Renal pelvis (tissue), 12 donors: ENCODE measurements at places on chromosomes 5 and 9. TPM values are rescaled to one million over a fixed set of nuclear protein-coding genes. Genes with fewer than 3 reads are reported as not detected.

CYFIP2 gene
- polyA plus RNA-seq: 128 TPM

DNA sequence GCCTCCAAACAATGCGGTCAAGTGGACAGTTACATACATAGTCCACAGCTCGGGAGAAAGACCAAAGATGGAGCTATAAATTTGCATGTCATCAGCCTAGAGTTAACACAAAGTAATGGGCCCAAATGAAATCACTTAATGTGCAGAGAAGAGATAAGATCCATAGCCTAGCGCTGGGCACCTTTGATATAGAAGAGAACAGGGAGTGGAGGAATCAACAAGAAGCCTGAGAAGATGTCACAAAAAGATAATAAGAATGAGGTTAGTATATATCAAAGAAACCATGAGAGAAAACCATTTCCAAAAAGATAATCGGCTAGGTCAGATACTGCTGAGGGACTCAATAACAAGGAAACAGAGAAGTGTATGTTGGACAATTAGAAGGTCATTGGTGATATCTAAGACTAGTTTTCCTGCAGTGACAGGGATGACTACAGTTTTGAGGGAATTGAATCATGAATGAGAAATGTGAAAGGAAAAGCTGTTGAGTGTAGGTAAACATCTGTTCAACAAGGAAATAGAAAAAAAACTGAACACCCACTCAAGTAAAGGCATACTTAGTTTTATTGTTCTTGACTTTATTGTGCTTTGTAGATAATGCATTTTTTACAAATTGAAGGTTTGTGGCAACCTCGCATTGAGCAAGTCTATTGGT, 68.7 kb upstream of the CDH6 start:
- DNase-seq: no peak

KIAA0825 gene
- polyA plus RNA-seq: 3.7 TPM

IFNB1 gene
- not detected for polyA plus RNA-seq

DNA sequence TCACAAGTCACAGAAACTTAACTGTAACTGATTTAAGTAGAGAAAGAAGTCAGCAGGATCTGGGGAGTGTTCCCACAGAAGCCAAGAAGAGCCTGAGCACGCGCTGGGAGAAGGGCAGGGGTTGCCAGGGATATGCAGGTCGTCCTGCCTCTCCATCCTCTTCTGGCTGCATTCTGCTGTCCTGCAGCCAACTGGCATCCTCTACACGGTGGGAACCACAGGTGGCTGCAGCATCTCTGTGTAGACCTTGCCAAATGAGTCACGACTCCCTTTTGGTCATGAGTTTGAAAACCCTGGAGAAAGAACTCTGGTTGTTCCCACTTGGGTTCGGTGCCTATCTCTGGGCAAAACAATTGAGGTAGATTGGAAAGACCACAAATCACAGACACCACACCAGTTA, 38.4 kb upstream of the PCA3 start:
- no peak for DNase-seq

- no peak for DNase-seq
These were observed 53.5 kb upstream of the MCCC2 start for GRCh38 chr5:71533615-71534014.

DNA sequence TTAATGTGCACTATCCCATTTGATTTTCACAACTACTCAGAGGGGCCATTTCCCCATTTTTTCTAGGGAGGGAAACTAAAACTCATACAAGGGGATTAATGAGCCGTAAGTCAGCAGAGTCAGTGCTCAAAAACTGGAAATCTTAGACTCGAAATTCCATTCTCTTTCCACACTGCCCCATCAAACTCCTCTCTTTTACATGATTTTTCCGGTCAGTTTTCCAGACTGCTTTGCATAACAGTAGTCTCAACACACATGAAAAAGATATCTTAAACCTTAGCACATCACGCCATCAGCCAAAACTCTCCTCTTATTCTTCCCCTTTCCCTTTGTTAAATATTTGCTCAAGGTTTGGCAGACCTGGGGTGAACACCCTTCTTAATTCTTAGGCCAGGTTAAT, 332.0 kb downstream of the RFX3 start:
- peak; percentile 26 for DNase-seq

DNA sequence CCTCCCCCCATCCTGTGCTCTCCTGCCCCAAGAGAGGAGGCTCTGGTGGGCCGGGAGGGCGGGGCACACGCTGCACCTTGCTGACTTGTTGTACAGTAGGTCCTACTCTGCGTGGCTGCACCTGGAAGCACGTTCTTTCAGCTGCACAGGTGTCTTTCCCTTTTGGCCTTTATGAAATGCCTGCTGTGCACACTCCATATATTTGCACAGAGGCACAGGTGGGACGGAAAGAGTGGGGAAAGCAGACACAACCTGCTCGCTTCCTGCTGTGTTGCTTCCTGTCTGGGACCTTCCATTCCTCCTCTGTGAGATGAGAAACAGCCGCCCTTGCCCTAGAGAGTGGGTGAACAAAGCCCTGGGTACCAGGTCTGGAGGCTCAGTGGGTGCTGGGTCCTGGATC, 4.8 kb downstream of the USP20 start:
- DNase-seq: no peak

GRCh38 chr9:120770931-120771330, 22.3 kb downstream of the FBXW2 start:
- no peak for DNase-seq

- no peak for DNase-seq
These were observed 166.4 kb upstream of the ZNF618 start for GRCh38 chr9:113709721-113710120.

GRCh38 chr5:66958980-66959641, 237.5 kb downstream of the CD180 start:
- no peak for DNase-seq
